ENCODE measurements at places on chromosomes 3 and 15. TPM values are rescaled to one million over a fixed set of nuclear protein-coding genes. Genes with fewer than 3 reads are reported as not detected.

DNA sequence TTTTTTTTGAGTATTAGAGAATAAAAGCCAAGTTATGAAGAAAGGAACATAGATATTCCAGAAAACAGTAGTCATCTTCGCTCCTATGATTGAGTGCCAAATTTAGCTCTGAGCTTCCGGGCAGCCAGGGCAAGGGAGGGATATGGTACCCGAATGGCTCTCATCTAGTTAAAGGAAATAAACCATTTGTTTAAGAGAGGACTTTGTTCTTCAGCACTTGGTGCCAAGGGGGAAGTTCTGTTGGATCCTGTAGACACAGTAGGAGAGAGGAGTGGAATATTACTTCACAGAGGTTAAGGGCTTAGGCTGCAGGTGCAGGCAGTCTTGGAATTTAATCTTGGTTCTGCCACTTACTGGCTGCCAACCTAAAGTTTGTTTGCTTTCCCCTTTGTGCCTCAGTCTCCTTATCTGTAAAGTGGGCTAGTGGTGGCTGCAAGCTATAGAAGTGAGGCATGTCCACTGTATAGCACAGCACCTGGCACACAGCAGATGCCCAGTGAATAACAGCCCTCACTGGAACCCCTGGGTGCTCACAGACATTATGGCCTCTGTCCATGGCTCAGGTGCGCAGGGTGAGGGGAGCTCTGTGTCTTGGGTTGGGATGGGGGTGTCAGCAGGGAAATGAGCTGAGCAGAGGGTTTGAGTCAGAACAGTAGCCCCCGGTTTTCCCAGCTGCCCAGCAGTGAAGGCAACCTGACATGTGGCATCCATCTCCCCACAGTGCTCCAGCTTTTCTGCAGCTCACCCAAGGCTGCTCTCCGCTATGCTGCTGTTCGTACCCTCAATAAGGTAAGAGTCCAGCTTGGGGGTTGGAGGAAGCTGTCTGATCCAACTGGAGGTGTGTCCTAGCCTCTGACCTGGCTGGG, 10.4 kb downstream of the COPG1 start:
- peak overlapping the region; percentile 23 for H3K4me3 ChIP-seq
- H3K27ac ChIP-seq: no peak overlapping the region
- no peaks in the 10 kb centered on the region for H3K4me1 ChIP-seq
- no peak for DNase-seq
- H3K36me3 ChIP-seq: peaks cover 62% of the 10 kb centered on the region

GRCh38 chr3:99240700-99241099, 339.2 kb upstream of the DCBLD2 start:
- H3K36me3 ChIP-seq: no peaks in the 10 kb centered on the region
- H3K4me3 ChIP-seq: no peak overlapping the region
- DNase-seq: no peak
- no peak overlapping the region for H3K27ac ChIP-seq
- H3K27me3 ChIP-seq: peaks cover 2% of the 10 kb centered on the region

DNA sequence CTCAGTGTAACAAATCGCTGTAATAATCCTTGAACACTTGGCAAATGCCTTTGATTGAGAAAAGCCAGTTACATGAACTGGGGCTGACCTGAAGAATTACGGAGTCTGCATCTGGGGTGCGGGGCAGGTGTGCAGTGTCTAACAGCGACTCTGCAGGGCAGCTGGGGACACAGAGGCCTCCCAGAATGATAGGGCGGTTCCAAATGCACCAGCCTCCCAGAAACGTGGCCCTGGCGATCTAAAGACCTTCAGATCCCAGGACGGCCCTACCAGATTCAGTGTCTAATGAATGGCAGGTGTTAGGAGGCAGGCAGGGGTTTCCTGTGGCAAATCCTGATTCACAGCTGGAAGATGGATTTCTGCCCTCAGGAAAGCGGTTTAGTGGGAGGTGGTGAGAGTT, 100.5 kb upstream of the RGMA start:
- H3K4me1 ChIP-seq: peaks cover 4% of the 10 kb centered on the region
- H3K27ac ChIP-seq: no peak overlapping the region
- DNase-seq: no peak
- no peak overlapping the region for H3K4me3 ChIP-seq
- H3K27me3 ChIP-seq: no peaks in the 10 kb centered on the region

GRCh38 chr3:33061782-33062181, 35.2 kb downstream of the GLB1 start:
- DNase-seq: no peak
- H3K27me3 ChIP-seq: no peaks in the 10 kb centered on the region
- H3K27ac ChIP-seq: no peak overlapping the region

DNA sequence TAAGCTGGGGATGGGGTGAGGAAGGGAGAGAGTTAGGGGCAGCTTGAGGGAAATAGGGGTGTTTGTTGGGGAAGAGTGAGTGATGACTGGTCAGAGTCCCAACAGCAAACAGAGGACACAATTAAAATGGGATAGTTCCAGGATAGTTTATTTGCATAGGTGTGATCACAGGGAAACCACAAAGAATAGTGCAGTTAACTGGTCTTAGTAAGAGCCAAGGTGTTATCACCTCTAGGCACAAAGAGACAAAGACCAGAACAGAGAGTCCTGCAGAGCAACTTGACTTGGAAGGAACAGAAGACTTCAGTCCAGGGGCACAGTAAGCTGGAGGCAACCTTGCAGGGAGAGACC, 42.1 kb upstream of the DLG1 start:
- H3K36me3 ChIP-seq: no peaks in the 10 kb centered on the region
- DNase-seq: no peak
- no peak overlapping the region for H3K4me3 ChIP-seq
- peaks cover 7% of the 10 kb centered on the region for H3K27me3 ChIP-seq
- no peak overlapping the region for H3K27ac ChIP-seq

Gene CD96
- total RNA-seq: not detected

Gene PP2D1
- not detected for total RNA-seq

Gene TP63
- 1.0 TPM for total RNA-seq

All from endothelial cell (in vitro differentiated cells).